ENCODE measurements at places on chromosomes 4 and X.
A peak's percentile ranks its signal among the peaks of the same experiment; 100 is the strongest.

- ATAC-seq: no peak
Observed at GRCh38 chr4:24114919-24115500, 225.2 kb upstream of the PPARGC1A start.

DNA sequence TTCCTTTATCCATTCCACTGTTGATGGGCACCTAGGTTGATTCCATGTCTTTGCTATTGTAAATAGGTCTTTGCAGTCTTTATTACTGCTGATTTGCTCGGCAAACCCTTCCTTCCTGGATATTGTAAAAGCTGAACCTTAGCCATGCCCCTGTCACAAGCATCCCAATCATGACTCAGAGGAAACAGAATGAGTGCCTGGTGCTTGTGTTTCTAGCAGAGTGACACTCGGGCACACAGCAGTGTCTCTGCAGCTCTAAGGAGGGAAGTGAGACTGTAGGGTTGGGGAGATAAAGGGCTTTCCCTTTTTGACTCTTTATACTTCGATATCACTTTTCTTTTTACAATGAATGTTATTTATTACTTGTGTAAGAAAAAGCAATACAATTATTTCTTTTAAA, 83.3 kb downstream of the AKAP4 start:
- ATAC-seq: peak; percentile 72

- peak; percentile 93 for ATAC-seq
Observed at GRCh38 chr4:38663801-38664705, at the start of gene KLF3. TSS of gene KLF3 (plus strand) at chr4:38664199. CDS start at chr4:38680626, 16,427 bp downstream.

- ATAC-seq: no peak
Observed at GRCh38 chrX:2351321-2351720, 149.5 kb downstream of the DHRSX start.

DNA sequence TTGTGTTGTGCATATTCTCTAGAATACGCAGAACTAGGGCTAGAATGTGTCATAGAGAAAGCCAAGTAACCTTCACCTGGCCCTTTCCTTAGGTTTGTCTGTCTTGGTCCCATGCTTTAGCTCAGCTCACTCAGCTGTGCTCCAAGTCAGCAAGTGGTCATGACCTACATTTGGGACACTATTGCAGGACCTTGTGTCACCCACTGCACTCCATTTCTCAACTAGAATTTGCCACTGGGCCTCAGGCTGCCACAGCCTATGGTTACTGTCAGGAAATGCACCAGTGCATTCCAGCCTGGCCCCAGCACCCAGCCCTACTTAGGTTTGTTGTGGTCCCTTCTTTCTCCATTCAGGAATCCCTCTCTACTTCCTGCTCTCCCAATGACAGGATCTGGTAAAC, 7.7 kb upstream of the FGG start:
- ATAC-seq: no peak

GRCh38 chrX:34638116-34638515, 19.0 kb downstream of the TMEM47 start:
- ATAC-seq: no peak

- ATAC-seq: no peak
Observed at GRCh38 chr4:151098979-151099228, 524 bp upstream of the RPS3A start.

GRCh38 chr4:177660223-177660622, 218.0 kb upstream of the AGA start:
- ATAC-seq: no peak

GRCh38 chr4:42566835-42567234, 90.1 kb downstream of the ATP8A1 start:
- ATAC-seq: no peak

- ATAC-seq: no peak
Observed at GRCh38 chr4:125958519-125958918, 643.8 kb downstream of the FAT4 start.

DNA sequence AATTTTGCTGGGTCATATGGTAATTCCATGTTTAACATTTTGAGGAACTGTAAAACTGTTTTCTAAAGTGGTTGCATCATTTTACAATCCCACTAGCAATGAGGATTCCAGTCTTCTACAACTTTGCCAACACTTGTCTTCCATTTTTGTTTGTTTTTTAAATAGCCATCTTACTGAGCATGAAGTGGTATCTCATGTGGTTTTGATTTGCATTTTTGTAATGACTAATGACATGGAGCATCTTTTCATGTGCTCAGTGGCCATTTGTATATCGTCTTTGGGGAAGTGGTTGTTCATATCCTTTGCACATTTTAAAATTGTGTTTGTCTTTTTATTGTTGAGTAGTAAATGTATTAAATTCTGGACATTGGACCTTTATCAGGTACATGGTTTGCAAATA, 94.7 kb downstream of the TMEM131L start:
- peak; percentile 65 for ATAC-seq

GRCh38 chrX:55794405-55794804, 76.9 kb downstream of the RRAGB start:
- peak; percentile 85 for ATAC-seq

- ATAC-seq: no peak
Observed at GRCh38 chr4:102493794-102494193, 7.4 kb upstream of the NFKB1 start.

DNA sequence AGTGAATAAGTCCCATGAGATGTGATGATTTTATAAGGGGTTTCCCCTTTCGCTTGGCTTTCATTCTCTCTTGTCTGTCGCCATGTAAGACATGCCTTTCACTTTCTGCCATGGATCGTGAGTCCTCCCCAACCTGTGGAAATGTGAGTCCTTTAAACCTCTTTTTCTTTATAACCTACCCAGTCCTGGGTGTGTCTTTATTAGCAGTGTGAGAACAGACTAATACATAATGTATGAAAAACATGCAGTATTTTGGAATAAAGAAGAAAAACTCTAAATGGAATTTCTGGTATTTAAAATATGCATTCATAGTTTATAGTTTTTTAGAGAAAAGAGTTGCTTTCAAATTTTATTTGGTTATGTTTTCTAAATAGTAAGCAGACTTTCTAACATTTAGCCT, 360.7 kb downstream of the PCDH7 start:
- no peak for ATAC-seq

- no peak for ATAC-seq
Observed at GRCh38 chr4:112593438-112594133, 43.1 kb downstream of the ZGRF1 start.

- no peak for ATAC-seq
Observed at GRCh38 chrX:39903343-39903742, 194.4 kb downstream of the BCOR start.

DNA sequence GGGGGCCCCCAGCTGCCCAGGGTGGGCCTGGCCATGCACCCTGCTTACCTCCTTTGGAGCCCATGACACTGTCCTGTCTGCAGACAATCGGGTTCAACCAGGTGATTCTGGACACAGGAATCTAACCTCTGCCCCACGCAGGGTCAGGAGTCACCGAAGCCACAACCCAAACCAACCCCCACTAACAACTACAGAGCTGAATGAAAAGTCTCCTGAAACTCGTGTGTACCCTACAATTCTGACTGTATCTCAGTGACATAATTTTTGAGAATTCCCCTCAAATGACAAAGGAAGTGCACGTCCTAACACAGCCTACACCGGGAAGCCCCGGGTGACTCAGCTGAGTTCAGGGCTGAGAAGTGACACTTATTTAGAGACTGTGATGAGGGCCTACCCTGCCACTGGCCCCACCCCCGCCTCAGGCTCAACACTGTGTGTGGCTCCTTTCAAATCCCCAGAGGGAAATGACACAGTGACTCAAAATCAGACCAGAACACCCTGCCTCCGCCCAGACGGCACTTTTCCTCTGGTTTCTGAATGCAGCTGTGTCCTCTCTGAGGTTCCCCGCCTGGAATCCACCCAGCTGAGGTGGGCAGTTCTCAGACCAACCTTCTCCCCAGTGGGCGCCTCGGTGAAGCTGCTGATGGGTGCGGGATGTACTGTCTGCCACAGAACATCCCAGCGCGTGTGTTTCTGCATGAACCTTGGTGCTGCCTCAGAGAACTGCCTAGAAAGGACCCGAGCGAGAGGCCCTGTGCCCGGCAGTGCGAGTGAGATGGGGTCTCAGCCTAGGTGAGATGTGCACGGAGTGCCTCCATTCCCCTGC, 9.9 kb downstream of the TNIP2 start:
- peak; percentile 98 for ATAC-seq

- ATAC-seq: no peak
Observed at GRCh38 chrX:151852294-151852693, 60.4 kb upstream of the MAGEA4 start.

DNA sequence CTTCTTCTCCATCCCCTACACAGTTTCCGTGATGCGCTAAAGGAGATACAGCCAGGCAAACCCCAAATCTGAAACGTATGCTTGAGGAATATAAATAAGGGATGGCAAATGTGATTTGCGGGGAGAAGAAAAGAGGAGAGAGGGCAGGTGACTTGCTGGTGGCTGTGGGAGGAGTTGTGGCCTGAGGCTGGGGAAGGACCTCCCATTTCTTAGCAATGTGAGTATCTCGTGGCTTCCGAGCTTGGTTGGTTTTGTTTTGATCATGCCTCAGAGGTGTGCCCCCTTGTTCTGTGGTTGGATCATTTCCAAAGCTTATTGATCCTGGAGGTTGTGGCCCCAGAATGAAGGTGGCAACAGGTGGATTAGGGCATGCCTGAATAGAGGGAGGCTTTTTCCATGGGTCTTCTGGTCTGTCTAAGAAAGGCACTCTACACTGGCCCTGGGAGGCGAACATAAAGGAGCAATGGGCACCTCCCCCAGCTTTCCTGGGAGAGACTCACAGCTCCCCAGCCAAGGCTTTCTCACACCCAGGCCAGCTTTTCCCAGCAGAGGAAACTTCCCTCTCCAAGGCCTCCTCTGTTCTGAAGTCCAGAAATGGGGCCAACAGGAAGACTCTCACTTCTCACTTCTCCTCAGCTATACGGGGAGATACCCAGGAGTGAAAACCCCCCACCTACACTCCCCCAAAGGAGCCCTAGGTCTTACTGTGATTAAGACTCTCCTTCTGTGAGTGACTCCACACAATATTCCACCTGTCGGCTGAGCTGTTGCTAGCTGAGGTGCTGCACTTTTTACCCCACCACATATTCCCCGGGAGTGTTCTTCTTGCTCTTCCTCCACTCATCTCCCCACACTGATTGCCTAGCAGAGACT, 40.0 kb downstream of the C4orf51 start:
- peak; percentile 80 for ATAC-seq

DNA sequence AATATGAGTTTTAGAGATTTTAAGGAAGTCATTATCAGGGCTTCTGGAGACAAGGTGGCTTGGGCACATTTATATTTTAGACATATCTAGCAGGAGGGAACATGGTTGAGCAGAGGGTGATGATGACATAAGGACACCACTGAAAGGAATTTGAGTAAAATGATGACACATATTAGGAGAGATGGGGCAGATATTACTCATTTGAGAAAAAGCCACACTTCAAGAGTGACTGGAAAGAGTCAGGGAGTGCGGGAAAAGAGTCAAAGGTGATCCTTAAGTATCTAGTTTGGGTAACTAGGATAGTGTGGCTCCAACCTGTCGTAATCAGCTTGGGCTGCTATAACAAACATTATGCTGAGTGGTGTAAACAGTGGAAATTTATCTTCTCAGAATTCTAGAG, 377.7 kb downstream of the PACRGL start:
- no peak for ATAC-seq

GRCh38 chrX:149853925-149854324, 27.1 kb upstream of the MAGEA8 start:
- ATAC-seq: no peak

DNA sequence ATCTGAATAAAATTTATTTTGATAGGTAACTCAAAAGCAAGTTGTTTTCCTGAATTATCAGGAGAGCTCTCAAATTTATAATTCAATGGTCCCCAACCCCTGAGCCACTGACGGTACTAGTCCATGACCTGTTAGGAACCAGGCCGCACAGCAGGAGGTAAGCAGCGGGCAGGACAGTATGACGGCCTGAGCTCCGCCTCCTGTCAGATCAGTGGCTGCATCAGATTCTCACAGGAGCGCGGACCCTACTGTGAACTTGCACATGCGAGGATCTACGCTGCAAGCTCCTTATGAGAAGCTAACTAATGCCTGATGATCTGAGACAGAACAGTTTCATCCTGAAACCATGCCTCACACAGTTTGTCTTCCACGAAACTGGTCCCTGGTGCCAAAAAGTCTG, 37.9 kb upstream of the SEC24B start:
- ATAC-seq: no peak

- ATAC-seq: no peak
Observed at GRCh38 chr4:16939178-16939577, 40.7 kb upstream of the LDB2 start.

- no peak for ATAC-seq
Observed at GRCh38 chr4:81723019-81723884, 251.5 kb upstream of the RASGEF1B start.

- no peak for ATAC-seq
Observed at GRCh38 chrX:63471004-63471403, 119.9 kb upstream of the SPIN4 start.

DNA sequence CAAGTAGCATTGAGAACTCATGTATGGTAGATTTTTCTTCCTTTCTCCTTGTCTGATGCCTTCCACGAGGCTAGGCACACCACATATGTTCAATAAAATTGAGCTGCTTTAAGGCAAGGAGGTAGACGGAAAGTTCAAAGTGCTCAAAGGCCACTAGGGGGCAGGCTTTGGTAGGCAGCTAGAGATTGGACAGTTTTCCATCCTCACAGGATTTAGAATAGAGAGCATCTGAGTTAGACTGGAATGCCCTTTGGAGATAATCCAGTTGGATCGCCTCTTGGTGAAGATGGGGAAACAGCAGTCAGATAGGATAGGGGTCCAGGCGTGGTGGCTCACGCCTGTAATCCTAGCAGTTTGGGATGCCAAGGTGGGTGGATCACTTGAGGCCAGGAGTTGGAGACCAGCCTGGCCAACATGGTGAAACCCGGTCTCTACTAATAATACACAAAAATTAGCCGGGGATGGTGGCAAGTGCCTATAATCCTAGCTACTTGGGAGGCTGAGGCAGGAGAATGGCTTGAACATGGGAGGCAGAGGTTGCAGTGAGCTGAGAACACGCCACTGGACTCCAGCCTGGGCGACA, 30.4 kb downstream of the ELF4 start:
- ATAC-seq: no peak

GRCh38 chr4:93359586-93359985, 469.0 kb upstream of the ATOH1 start:
- no peak for ATAC-seq

- no peak for ATAC-seq
Observed at GRCh38 chrX:8632924-8633323, 99.0 kb downstream of the ANOS1 start.

- ATAC-seq: no peak
Observed at GRCh38 chr4:126766241-126766640, 866.5 kb upstream of the INTU start.

DNA sequence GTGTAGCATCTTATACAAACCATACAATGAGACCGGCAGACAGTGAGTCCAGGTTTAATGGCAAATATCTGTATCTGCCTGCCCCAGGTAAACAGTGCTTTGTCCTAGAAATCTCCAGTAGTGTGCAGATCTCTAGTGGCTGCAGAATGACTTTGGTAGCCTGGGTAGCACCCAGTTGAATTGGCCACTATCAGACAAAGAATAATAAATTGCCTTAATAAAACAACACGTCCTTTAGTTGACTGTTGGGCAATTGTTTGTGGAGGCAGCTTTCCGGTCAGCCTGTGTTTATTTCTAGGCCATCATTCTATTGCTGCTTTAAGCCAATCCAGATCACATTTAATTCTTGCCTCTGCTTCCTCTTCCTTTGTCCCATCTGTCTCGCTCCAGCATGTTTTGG, 52.5 kb downstream of the SNX25 start:
- ATAC-seq: no peak
